ENCODE measurements at places on chromosomes 1 and 21.

- no peaks in the 10 kb centered on the region for H3K4me1 ChIP-seq
- H3K36me3 ChIP-seq, result no peaks in the 10 kb centered on the region
- no peak overlapping the region for H3K27ac ChIP-seq
- no peak overlapping the region for H3K4me3 ChIP-seq
These were observed 60.5 kb upstream of the CR2 start for GRCh38 chr1:207393610-207394009.

GRCh38 chr21:46157987-46158451, 2.6 kb upstream of the FTCD start:
- no peak overlapping the region for H3K27ac ChIP-seq
- no peaks in the 10 kb centered on the region for H3K27me3 ChIP-seq
- peaks cover 21% of the 10 kb centered on the region for H3K4me1 ChIP-seq
- no peak overlapping the region for H3K4me3 ChIP-seq
- H3K36me3 ChIP-seq, result peaks cover 13% of the 10 kb centered on the region

- H3K4me1 ChIP-seq, result peaks cover 74% of the 10 kb centered on the region
- no peak for DNase-seq
- no peak overlapping the region for H3K4me3 ChIP-seq
These were observed 3.8 kb downstream of the CTPS1 start for GRCh38 chr1:40983286-40983685.

- H3K27me3 ChIP-seq, result peaks cover 4% of the 10 kb centered on the region
- peak overlapping the region; percentile 81 for H3K27ac ChIP-seq
- peaks cover 62% of the 10 kb centered on the region for H3K4me1 ChIP-seq
- peaks cover 23% of the 10 kb centered on the region for H3K36me3 ChIP-seq
- H3K4me3 ChIP-seq, result peak overlapping the region; percentile 92
- DNase-seq, result no peak
These were observed 2.5 kb downstream of the LBR start for GRCh38 chr1:225425201-225425786.

DNA sequence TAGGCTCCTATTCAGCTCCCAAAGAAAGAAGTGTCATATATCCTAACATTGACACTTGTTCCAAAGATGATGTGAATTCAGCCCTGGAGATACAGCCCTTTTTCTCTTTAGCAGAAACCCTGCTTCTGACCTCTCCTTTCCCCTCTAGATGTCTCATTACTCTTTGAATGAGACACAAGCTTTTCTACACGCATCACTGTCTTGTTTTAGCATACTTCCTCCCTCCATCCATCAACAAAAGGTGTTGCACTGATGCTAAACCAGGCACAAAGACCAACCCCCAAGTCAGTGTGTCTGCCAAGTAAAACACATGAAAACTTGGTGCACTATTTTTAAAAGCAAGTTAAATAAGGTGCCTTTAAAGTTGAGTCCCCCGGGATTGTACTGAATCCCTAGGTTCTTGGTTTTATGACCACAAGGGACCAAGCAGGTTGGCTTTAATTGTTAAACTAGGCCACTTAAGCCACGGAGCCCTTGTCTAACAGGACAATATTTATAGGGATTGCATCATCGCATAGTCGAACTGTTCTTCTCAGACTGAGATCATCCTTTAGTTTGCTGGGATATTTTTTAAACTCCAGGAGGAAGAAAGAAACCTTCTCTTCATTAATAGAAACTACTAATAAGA, 101.0 kb upstream of the GUCA2B start:
- H3K27me3 ChIP-seq, result peaks cover 30% of the 10 kb centered on the region
- no peak overlapping the region for H3K27ac ChIP-seq
- DNase-seq, result no peak
- H3K4me1 ChIP-seq, result no peaks in the 10 kb centered on the region
- no peak overlapping the region for H3K4me3 ChIP-seq

- H3K27me3 ChIP-seq, result peaks cover 12% of the 10 kb centered on the region
- peaks cover 8% of the 10 kb centered on the region for H3K4me1 ChIP-seq
- no peaks in the 10 kb centered on the region for H3K36me3 ChIP-seq
- no peak for DNase-seq
- H3K4me3 ChIP-seq, result no peak overlapping the region
These were observed 21.8 kb upstream of the SDHB start for GRCh38 chr1:17075470-17076255.

- no peak overlapping the region for H3K4me3 ChIP-seq
- peaks cover 35% of the 10 kb centered on the region for H3K27me3 ChIP-seq
- no peaks in the 10 kb centered on the region for H3K36me3 ChIP-seq
- peak; percentile 45 for DNase-seq
These were observed 26.6 kb upstream of the LRRN2 start for GRCh38 chr1:204711947-204712701.

DNA sequence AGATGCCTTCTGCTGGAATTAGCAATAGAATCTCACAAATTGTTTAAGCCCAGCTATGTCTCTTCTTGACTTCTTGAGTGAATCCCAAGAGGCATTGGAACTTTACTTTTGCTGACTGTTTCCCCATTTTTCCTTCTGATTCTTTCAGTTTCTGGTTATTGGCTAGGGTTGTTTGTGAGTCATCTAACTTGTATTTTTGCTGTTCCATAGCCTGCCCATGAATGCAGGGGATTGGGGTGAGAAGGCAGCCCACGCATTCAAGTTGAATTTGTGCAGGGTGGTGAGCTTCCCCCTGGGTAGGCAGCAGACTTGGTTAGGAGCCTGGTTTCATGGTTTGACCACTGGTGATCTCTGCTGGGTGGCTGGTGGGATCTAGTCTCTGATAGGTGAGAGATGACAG, 10.4 kb upstream of the KLF17 start:
- H3K4me3 ChIP-seq, result no peak overlapping the region
- H3K27ac ChIP-seq, result no peak overlapping the region
- no peak for DNase-seq
- H3K4me1 ChIP-seq, result no peaks in the 10 kb centered on the region

GRCh38 chr1:45589861-45590260, 6.0 kb downstream of the NASP start:
- H3K4me1 ChIP-seq, result peaks cover 19% of the 10 kb centered on the region
- DNase-seq, result no peak
- H3K4me3 ChIP-seq, result no peak overlapping the region

DNA sequence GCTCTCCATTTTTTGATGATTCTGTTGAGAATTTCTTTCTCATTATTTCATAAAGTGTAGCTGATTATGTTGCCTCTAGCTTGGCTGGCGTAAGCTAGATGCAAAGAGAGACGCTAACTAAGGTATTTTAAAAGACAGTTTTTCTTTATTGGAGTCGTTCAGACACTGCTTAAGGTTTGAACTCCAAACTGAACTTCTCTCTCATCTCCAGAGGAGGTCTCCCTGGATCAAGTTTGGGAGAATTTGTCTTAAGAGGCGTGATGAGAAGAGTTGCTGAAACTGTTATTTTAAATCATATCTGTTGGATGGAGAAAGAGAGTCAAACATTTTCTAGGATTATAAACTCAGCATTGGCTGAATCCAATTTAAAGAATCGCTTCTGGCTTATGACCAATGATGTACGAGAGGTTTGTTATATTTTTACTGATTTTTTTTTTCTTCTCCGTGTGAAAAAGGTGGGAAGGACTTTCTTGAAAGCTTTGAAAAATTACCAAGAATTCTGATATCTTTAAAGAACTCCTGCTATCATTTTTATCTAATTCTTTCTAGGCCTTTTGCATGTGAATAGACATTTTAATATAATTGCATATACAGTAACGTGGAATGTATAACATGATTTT, 34.0 kb downstream of the MAP3K7CL start:
- peaks cover 10% of the 10 kb centered on the region for H3K4me1 ChIP-seq
- no peaks in the 10 kb centered on the region for H3K36me3 ChIP-seq
- DNase-seq, result no peak
- H3K27me3 ChIP-seq, result peaks cover 9% of the 10 kb centered on the region

DNA sequence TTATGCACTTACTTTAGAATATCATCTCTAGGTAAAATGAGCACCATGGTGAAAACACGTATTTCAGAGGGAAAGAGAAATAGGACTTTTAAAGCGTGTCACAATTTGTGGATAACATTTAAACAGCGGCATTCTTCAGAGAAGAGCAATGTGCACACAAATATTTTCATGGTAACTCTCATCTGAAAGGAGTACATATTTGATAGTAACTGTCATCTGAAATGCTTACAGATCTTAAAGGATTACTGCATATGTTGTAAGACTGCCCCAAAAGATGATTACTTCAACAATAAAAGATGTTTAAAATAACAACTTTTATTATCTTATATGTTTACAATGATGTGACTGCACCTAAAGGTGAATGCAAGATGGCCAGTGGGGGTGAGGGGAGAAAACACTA, 408.8 kb downstream of the PLA2G4A start:
- no peak for DNase-seq
- no peaks in the 10 kb centered on the region for H3K4me1 ChIP-seq
- no peak overlapping the region for H3K27ac ChIP-seq
- H3K4me3 ChIP-seq, result no peak overlapping the region
- no peaks in the 10 kb centered on the region for H3K36me3 ChIP-seq
- no peaks in the 10 kb centered on the region for H3K27me3 ChIP-seq

DNA sequence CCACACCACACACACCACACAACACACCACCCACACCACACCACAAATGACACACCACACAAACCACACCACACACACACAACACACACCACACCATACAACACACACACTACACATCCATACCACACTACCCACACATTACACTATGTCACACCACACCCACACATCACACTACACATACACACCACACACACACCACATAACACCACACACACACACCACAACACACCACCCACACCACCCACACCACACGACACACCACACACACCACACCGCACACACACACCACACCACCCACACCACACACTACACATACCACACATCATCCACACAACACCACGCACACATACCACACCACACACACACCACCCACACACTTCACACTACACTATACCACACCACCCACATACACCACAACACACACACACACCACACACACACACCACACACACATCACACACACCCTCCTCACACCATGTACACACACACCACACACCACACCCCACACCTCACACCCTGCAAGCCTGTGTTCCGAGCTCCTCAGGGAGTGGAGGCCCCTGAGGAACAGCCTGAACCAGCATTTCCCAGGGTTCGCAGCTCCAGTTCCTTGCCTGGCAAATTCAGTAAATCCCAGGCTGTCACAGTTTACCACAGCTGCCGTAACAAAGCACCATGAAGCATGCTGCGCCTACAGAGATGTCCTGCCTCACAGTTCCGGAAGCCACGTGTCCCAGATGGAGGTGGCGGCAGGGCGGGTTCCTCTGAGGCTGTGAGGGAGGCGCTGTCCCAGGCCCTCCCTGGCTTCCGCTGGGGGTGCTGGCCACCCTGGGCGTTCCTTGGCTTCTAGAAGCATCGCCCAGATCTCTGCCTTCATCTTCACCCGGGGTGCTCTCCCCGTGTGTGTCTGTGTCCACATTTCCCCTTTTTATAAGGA, 69.8 kb upstream of the ATP5PO start:
- H3K27me3 ChIP-seq, result peaks cover 14% of the 10 kb centered on the region
- H3K36me3 ChIP-seq, result peaks cover 8% of the 10 kb centered on the region
- peaks cover 41% of the 10 kb centered on the region for H3K4me1 ChIP-seq
- H3K4me3 ChIP-seq, result peak overlapping the region; percentile 57

GRCh38 chr1:1089731-1090423, 15.8 kb upstream of the RNF223 start:
- no peak for DNase-seq
- peak overlapping the region; percentile 80 for H3K27ac ChIP-seq
- H3K4me3 ChIP-seq, result no peak overlapping the region
- H3K4me1 ChIP-seq, result peaks cover 28% of the 10 kb centered on the region
- no peaks in the 10 kb centered on the region for H3K27me3 ChIP-seq

DNA sequence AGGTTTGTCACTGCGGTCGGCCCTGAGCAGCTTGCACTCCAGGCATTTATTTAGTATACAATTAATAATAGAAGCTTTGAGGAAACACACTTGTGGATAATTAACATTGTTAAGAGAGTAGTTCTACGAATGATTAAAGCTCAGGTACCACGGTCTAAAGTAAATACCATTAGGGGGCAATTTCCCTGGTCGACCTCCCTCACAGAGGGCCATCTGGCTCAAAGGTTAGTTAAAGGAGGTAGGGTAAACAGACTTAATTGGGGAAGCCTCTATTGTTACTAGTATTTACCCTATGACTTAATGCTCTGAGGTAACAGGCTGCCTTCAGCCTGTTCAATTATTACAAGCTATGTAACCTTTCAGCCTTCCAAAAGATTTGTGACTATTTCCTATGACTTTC, 122.3 kb upstream of the SLC44A3 start:
- H3K27me3 ChIP-seq, result peaks cover 8% of the 10 kb centered on the region
- peaks cover 6% of the 10 kb centered on the region for H3K36me3 ChIP-seq
- H3K4me1 ChIP-seq, result peaks cover 27% of the 10 kb centered on the region
- H3K27ac ChIP-seq, result no peak overlapping the region
- DNase-seq, result no peak

DNA sequence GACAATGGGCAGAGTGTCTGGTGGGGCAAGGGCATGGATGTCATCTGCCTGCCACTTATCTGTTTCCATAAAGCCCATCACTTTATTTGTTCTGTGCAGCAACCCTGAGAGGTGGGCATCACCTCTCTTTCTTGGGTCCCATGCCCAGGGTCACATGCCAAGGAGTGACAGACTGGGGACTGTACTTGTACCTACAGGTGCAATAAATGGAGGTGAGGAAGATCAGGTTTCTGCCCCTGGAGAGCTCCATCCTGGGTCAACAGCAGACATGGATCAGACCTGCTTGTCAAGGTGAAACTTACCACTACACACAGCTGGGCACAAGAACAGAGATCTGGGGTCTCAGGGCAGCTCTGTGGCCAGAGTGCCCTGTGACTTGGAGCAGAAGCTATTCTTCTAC, 18.4 kb upstream of the PRDM16 start:
- no peak for DNase-seq
- H3K4me3 ChIP-seq, result no peak overlapping the region
- no peak overlapping the region for H3K27ac ChIP-seq
- H3K27me3 ChIP-seq, result peaks cover 60% of the 10 kb centered on the region

- H3K36me3 ChIP-seq, result peaks cover 52% of the 10 kb centered on the region
- peaks cover 3% of the 10 kb centered on the region for H3K27me3 ChIP-seq
- peak overlapping the region; percentile 54 for H3K27ac ChIP-seq
These were observed 1.8 kb downstream of the HYI start for GRCh38 chr1:43451701-43452532.

- no peak overlapping the region for H3K4me3 ChIP-seq
- peaks cover 9% of the 10 kb centered on the region for H3K27me3 ChIP-seq
- no peak overlapping the region for H3K27ac ChIP-seq
- H3K4me1 ChIP-seq, result peaks cover 18% of the 10 kb centered on the region
- no peaks in the 10 kb centered on the region for H3K36me3 ChIP-seq
These were observed 28.1 kb downstream of the IL6R start for GRCh38 chr1:154433161-154433764.

DNA sequence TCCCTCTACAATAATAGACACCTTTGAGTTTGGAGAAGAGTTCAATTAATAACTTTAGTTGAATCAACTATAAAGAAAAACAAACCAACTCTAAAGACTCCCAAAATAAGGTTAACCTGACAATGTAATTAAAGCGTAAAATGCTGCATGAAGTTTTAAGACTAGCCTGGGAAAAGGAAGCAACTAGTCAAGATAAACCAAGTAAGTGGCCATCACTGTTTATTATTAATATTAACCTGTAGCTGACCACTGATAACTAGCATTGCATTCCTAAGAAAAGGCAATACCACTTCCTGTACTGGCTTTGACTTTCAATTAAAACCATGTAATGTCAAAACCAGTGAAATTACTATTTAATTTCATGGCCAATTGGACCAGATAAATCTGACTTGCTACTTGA, 3.0 kb downstream of the PPP1R15B start:
- DNase-seq, result no peak
- peak overlapping the region; percentile 96 for H3K4me3 ChIP-seq
- H3K27me3 ChIP-seq, result no peaks in the 10 kb centered on the region
- peaks cover 20% of the 10 kb centered on the region for H3K36me3 ChIP-seq
- no peak overlapping the region for H3K27ac ChIP-seq
- peaks cover 41% of the 10 kb centered on the region for H3K4me1 ChIP-seq

All from nephron progenitor cell (in vitro differentiated cells).